ENCODE measurements at places on chromosomes 3 and 15. TPM values are rescaled to one million over a fixed set of nuclear protein-coding genes. Genes with fewer than 3 reads are reported as not detected.

Gene GPR62
- polyA plus RNA-seq, result not detected

Gene TTLL3
- polyA plus RNA-seq, result 3.5 TPM

Gene SRP14
- 1,953 TPM for polyA plus RNA-seq

Gene TEX9
- 1.2 TPM for polyA plus RNA-seq

Gene C2CD4A
- not detected for polyA plus RNA-seq

Gene ZPLD1
- polyA plus RNA-seq, result not detected

Gene RAMAC
- 30.1 TPM for polyA plus RNA-seq

Gene LRRIQ4
- not detected for polyA plus RNA-seq

Gene UBA7
- 0.52 TPM for polyA plus RNA-seq

Gene TMEM108
- 68.5 TPM for polyA plus RNA-seq
